ENCODE measurements at places on chromosomes 5 and 9.

- no peak for DNase-seq
Measured at GRCh38 chr5:80266566-80266965, 10.7 kb upstream of the SERINC5 start.

DNA sequence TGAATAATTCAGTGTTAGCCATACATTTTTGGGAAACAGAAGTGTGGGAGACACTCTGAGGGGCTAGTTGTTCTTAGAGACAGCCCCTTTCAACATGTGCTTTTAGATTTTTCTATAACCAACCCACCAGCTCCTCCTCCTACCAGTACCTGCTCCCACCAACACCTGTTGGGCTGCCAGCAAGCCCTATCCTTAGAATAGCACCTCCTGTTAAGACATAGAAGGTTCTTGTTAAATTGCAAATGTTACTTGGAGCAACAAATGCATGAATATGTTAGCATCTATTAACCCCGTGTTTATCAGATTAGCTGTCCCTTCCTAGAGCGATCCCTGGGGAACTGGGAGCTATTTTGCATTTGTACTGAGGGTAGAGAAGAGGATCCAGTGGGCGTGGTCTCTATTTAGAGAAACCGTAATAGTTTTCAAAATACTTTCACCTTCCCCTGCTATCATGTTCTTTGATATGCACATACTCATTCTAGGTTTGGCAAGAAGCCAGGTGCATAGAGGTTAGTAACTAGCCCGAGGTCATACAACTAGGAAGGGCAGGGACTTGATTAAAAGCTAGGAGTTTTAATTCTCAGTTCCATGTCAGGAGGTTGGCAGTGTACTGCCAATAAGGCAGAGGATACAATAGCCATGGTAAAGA lies 334.4 kb downstream of the KCTD16 start:
- DNase-seq = no peak

- DNase-seq = no peak
Measured at GRCh38 chr5:141758310-141758998, 76.4 kb upstream of the ARAP3 start.

GRCh38 chr9:136312436-136312835 lies 8.5 kb upstream of the CCDC187 start:
- no peak for DNase-seq

DNA sequence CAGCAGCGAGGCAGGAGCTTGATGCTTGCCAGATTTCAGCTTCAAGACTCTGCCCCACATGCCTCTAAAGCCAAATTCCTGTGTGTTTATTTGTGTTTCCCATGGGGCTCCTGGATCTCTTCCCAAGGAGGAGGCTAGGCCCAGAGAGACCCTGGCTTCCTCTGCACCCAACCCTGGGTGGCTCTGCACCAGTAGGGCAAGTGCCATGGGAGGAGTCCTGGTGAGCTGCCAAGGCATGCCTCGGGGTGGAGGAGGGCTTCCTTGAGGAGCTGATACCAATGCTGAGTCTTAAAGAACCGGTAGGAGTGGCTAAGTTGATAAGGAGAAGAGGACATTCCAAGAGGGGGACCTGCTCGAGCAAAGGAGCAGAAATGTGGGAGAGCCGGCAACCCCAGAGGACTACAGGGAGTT lies 6.8 kb upstream of the TIFAB start:
- no peak for DNase-seq

DNA sequence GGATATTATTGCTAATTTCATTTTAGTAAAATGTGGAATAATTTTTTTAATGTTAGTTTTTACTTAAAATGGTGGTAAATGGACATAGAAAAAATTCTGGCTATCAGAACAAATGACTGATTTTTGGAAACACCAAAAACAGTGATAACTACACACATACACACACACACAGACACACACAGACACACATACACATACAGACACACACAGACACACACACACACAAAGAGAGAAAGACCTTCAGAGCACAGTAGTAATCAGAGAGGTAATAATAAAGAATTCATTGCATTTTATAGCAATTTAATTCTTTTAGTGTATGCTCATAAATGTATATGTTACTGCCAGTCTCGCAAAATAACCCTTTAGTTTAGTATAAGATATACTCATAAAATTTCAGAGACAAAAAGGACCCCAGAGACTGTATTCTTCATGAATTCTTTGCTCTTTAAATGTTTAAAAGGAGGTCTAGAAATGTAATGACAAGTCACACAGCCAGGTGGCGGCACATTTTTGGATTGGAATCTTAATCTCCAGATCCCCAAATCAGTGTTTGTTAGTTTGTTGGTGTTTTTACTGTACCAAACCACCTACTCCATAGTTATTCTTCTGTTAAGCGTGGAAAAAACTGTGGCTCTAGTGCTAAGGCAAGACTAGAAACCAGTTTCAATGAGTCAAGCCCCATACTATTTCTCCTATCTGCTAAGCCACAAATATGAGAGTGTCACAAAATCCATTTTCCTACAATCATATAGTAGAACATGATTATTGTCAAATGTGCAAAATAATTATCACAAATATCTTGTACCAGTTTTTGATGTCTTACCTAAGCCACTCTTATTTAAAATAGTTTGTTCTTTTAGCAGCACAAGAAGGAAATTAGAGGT lies 109.9 kb downstream of the EDIL3 start:
- no peak for DNase-seq

DNA sequence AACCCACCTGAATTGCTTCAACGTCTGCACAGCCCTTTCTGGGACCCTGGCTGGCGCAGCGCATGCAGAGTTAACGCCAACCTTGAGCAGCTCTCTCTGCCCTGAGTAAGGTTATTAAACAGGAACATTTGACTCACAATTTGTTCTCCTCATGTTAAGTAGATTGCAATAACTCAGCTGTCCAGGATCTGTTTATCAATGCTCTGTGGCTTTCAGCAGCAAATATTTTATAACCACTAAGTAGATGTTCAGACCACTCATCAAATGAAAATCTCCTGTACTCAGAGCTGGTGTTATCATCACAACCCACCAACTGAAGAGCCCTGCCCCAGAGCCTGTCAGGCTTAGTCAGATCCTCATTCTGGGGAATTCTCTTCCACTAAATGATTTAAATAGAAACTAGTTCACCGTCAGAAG lies 403.0 kb downstream of the ZNF608 start:
- no peak for DNase-seq

GRCh38 chr5:94870511-94871183 lies 252.2 kb downstream of the SLF1 start:
- no peak for DNase-seq

- DNase-seq = no peak
Measured at GRCh38 chr5:169027501-169028061, 273.4 kb downstream of the SLIT3 start.

- DNase-seq = no peak
Measured at GRCh38 chr5:36264202-36264760, 22.6 kb upstream of the NADK2 start.

DNA sequence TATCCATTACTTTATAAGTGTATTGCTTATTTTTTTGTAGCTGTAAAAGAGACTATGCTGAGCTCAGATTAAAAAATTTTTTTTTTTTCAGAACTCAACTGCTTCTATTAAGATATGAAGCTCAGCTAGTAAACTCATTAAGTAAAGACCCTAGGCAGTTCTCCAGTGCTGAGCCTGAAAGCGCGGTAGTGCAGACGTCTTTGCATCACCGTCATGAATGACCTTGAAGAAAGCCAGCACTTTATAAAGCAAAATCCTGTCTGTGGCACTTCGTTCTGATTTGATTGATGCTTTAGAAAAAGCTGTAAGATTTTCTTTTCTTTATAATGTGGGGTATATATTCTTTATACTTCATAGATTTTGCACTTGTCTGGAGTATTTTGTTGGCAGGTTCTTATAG lies 105.7 kb downstream of the ATG10 start:
- DNase-seq = no peak

GRCh38 chr5:176320577-176320976 lies 41.0 kb downstream of the KIAA1191 start:
- no peak for DNase-seq

Measured in activated CD8-positive, alpha-beta memory T cell treated with anti-CD3 and anti-CD28 coated beads for 4 hours (primary cell).